ENCODE measurements at places on chromosomes 7 and 10. TPM values are rescaled to one million over a fixed set of nuclear protein-coding genes. Genes with fewer than 3 reads are reported as not detected.
A peak's percentile ranks its signal among the peaks of the same experiment; 100 is the strongest.

SLC26A5 gene
- total RNA-seq = not detected

FBXO24 gene
- 0.41 TPM for total RNA-seq

TMEM196 gene
- total RNA-seq = 0.55 TPM

OR2A1 gene
- 0.12 TPM for total RNA-seq

UCN3 gene
- total RNA-seq = 1.3 TPM

PRSS37 gene
- not detected for total RNA-seq

GRCh38 chr7:104415700-104416099, 87.3 kb downstream of the LHFPL3 start:
- no peak for DNase-seq
- no peaks in the 10 kb centered on the region for H3K36me3 ChIP-seq
- no peak overlapping the region for H3K4me3 ChIP-seq
- no peaks in the 10 kb centered on the region for H3K27me3 ChIP-seq
- H3K27ac ChIP-seq = no peak overlapping the region

DNA sequence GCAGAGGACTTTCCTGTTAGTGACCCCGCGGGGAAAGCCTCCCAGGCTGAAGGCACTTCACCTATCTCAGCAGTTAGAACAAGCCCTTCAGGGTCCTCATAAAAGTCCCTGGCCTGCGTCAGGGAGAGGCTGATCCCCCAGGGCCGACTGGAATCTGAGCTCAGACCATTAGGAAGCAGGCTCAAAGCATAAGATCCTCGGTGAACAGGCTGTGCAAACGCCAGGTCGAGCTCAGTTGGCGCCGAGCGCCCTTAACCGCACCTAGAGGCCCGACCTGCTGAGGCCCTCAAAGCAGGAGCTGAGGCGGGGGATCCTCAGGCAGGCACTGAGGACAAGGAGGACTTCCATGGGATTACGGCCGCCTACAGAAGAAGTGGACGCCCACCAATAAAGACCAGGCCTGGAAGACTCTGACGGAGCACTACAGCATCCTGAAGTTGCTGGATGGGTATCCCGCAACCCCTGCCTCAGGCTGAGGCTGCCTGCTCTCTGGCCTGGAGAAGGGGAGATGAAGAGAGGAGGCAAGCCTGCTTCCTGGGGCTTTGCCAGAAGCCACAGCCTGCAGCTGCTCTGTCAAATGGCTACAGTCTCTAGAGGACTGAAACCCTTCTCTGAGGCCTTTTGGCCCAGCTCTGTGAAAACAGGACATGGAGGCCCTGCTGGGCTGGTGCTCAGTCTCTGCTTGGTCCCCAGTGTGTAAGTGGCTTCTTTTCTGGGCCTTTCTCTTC, 29.9 kb downstream of the LIPJ start:
- no peaks in the 10 kb centered on the region for H3K36me3 ChIP-seq
- DNase-seq = no peak
- no peaks in the 10 kb centered on the region for H3K4me1 ChIP-seq
- no peak overlapping the region for H3K27ac ChIP-seq
- H3K27me3 ChIP-seq = no peaks in the 10 kb centered on the region

- no peak for DNase-seq
- peaks cover 35% of the 10 kb centered on the region for H3K36me3 ChIP-seq
- H3K27me3 ChIP-seq = no peaks in the 10 kb centered on the region
- H3K4me3 ChIP-seq = no peak overlapping the region
- H3K4me1 ChIP-seq = no peaks in the 10 kb centered on the region
These were observed 31.9 kb upstream of the AGBL3 start for GRCh38 chr7:134954197-134955082.

- no peak overlapping the region for H3K27ac ChIP-seq
- DNase-seq = no peak
- H3K4me3 ChIP-seq = no peak overlapping the region
- no peaks in the 10 kb centered on the region for H3K36me3 ChIP-seq
- peaks cover 48% of the 10 kb centered on the region for H3K27me3 ChIP-seq
These were observed 28.7 kb downstream of the KLF6 start for GRCh38 chr10:3756360-3756740.

GRCh38 chr10:126583552-126584200, 86.8 kb downstream of the C10orf90 start:
- peaks cover 37% of the 10 kb centered on the region for H3K27me3 ChIP-seq
- no peak overlapping the region for H3K4me3 ChIP-seq
- H3K4me1 ChIP-seq = peaks cover 2% of the 10 kb centered on the region
- no peak overlapping the region for H3K27ac ChIP-seq

- H3K36me3 ChIP-seq = peaks cover 6% of the 10 kb centered on the region
- DNase-seq = no peak
- H3K27ac ChIP-seq = no peak overlapping the region
- H3K4me3 ChIP-seq = no peak overlapping the region
- H3K27me3 ChIP-seq = no peaks in the 10 kb centered on the region
- peaks cover 28% of the 10 kb centered on the region for H3K4me1 ChIP-seq
These were observed 234.0 kb upstream of the TCF7L2 start for GRCh38 chr10:112716076-112716475.

DNA sequence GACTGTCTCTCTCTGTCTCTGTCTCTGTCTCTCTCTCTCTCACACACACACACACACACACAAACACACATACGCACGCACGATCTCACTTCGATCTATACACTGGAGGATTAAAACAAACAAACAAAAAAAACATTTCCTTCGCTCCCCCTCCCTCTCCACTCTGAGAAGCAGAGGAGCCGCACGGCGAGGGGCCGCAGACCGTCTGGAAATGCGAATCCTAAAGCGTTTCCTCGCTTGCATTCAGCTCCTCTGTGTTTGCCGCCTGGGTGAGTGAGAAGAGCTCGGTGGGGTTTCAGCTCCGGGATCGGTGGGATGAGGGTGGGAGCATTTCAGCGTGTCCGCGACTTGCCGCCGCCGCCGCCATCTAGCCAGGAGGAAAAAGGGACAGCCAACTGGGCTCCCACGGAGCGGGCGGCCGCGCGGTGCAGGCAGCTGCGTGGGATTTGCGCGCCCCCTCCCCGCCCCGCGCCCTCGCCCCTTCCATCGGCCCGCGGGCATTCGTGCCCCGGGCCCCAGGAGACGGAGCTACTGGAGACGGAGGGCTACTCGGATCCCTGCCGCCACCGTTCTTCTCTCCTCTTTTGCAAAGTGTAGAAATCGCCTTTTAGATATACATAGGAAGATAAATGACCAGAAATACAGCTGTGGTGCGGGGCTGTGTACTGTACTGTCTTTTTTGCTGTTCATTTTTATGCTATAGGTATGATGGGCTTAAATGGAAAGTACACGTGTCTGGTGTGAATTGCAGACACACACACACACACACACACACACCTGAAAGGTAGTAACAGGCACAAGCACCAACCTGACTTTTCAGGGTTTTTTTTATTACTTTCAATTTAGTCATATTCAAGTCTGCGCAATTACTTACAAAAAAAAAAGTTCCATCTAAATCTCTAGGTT, 581 bp downstream of the PTPRZ1 start:
- peak overlapping the region; percentile 67 for H3K27ac ChIP-seq
- DNase-seq = peak; percentile 12
- peaks cover 7% of the 10 kb centered on the region for H3K4me1 ChIP-seq
- peaks cover 71% of the 10 kb centered on the region for H3K27me3 ChIP-seq

GRCh38 chr10:69692267-69692666, 62.2 kb downstream of the FAM241B start:
- peaks cover 15% of the 10 kb centered on the region for H3K27me3 ChIP-seq
- no peak overlapping the region for H3K4me3 ChIP-seq

- H3K4me3 ChIP-seq = no peak overlapping the region
- DNase-seq = no peak
- H3K36me3 ChIP-seq = peaks cover 6% of the 10 kb centered on the region
- H3K27me3 ChIP-seq = no peaks in the 10 kb centered on the region
These were observed 6.8 kb upstream of the CCNY start for GRCh38 chr10:35329520-35329919.

GRCh38 chr10:48981310-48981907, 41.8 kb upstream of the LRRC18 start:
- no peaks in the 10 kb centered on the region for H3K36me3 ChIP-seq
- no peaks in the 10 kb centered on the region for H3K4me1 ChIP-seq
- H3K27ac ChIP-seq = no peak overlapping the region
- H3K4me3 ChIP-seq = no peak overlapping the region
- DNase-seq = peak; percentile 69

- no peaks in the 10 kb centered on the region for H3K27me3 ChIP-seq
- DNase-seq = no peak
- H3K4me3 ChIP-seq = no peak overlapping the region
- H3K4me1 ChIP-seq = peaks cover 10% of the 10 kb centered on the region
- peaks cover 9% of the 10 kb centered on the region for H3K36me3 ChIP-seq
These were observed 154.9 kb downstream of the ATE1 start for GRCh38 chr10:121772884-121773283.
